Stimulated activated CD4-positive, alpha-beta T cell treated with anti-CD3 and anti-CD28 coated beads, Interleukin-2, amount 100 ng/mL, for 4 hours (primary cell): ENCODE measurements at places on chromosomes 2 and 18.

- no peak for DNase-seq
Observed at GRCh38 chr2:206701952-206702605, 16.1 kb downstream of the DYTN start.

- no peak for DNase-seq
Observed at GRCh38 chr2:237074211-237074993, 11.3 kb upstream of the COPS8 start.

DNA sequence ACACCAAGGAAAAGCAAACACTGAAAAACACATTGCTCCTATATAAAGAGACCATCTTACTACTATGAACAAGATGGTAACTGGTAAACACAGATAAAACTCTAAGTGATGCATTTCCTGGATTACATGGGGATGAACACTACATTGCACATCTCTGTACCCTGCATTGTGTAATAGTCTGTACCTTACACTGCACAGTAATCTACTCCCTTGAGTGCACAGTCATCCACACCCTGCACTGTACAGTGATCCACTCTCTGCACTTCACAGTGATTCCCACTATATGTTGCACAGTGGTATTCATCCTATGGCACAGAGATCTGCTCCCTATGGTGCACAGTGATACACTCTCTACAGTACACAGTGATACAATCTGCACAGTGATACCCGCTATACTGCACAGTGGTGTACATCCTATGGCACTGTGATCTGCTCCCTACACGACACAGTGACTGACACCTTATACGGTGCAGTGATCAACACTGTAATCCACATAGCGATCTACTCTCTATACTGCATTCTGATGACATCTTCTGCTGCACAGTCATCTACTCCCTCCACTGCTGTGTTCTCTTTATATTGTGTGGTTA is 462.2 kb upstream of the RGPD4 start:
- no peak for DNase-seq

DNA sequence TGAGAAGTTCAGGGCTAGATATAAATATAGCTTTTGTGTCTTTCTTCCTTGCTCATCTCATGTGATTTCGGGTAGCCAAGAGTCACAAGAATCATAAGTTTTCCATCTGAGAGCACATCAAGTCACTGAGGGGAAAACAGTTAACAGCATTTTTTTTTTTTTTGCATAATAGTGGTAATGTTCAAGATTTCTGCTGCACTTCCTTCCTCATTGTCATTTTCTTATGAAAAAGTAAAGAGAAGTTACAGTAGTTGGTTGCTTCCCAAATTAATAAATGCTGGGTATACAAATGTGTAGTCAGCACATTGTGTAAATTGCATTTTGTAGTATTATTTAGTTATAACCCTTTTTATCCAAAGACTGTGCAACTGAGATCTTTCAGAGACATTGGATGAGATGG is 93.6 kb downstream of the ZEB2 start:
- DNase-seq = no peak

DNA sequence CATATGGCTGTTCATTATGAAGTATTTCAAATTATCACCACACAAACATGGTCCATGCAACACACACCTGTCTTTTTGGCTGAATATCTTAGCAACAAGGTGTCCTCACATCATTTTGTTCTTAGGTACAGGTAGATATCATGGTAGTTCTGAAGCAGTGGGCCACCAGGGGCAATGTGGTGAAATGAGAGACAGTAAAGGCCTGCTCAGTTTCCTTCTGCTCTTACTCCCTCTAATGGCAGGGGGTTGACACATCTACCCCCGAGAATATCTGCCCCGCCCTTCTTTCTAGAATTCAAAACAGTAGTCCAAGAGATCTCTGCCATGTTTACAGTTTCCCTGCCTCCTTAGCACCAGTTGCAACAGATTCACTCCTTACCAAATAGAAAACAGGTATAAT is 147.0 kb upstream of the KLHL14 start:
- no peak for DNase-seq

DNA sequence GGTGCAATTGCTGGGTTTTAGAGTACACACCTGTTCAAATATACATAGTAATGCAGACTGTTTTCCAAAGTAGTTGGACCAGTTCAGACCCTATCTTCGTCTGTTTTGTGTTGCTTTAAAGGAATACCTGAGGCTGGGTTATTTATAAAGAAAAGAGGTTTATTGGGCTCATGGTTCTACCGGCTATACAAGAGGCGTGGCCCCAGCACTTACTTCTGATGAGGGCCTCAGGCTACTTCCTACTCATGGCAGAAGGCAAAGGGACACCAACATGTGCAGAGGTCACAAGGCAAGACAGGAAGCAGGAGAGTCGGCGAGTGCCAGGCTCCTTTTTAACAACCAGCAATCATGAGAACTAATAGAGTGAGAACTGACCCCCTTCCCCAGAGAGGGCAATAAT is 21.9 kb upstream of the EMILIN2 start:
- DNase-seq = no peak

DNA sequence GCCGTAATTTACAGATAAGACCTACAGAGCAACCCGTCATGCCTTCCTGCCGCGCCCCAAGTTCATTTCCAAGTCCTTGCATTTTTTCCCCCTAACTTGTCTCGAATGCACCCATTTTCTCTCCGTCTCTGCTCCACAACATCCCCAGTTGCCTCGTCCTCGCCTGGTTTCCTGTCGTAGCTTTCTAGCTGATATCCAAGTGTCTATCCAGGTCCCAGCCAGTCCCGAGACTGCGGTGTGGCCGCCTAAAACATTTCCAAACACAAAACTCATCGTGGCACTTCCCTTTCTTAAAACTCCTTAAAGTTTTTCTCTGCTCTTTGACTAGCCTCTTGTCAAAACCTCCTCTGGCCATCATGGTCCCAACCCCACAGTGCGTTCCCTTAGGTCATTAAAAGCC is 1.2 kb upstream of the BARD1 start:
- no peak for DNase-seq

GRCh38 chr18:61669320-61669719 is 223.5 kb downstream of the RNF152 start:
- no peak for DNase-seq

GRCh38 chr18:37567061-37567993 is 1.7 kb upstream of the CELF4 start:
- DNase-seq = no peak

GRCh38 chr2:106833256-106833655 is 52.7 kb downstream of the ST6GAL2 start:
- no peak for DNase-seq

DNA sequence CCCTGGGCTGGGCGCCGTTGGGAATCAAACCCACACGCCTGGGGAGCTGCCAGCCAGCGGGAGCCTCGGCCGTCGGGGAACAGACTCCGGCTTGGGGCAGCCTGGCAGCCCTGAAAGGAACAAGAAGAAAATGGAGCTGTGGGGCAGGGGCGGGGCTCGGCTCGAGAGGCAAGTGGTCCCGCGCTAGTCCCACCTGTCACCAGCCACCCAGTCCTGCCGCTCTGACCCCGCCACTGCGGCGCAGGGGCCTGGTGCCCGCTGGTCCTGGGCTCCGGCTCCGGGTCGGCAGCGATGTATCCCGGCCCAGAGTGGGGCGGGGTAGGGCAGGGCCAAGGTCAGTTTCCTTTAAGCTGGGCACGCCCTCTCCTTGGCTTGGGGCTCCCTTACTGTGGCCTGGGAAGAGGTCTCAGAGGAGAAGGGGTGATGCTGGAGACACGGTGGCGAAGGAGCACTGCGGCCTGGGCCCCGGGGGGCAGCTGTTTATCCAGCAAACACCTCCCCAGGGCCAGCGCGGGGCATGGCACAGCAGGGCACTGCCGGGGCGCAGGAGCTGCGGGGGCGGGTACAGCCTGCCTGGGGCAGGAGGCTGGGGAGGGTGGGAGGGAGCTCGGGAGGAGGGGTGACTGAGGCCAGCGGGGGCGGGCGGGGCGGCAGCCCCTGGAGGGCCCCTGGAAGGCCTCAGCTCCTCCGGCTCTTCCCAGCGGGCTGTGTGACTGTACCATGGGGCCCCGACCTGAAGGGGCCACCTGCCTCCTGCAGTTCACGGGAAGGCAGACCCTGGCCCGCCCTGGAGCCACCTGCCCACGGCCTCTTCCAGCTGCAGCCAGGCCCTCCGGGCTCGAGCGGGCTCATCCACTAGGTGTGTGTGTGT is 15.6 kb downstream of the ODC1 start:
- DNase-seq = no peak
